Psoas muscle (tissue), 8 donors: ENCODE measurements at places on chromosomes 1 and 21. TPM values are rescaled to one million over a fixed set of nuclear protein-coding genes. Genes with fewer than 3 reads are reported as not detected.

DNA sequence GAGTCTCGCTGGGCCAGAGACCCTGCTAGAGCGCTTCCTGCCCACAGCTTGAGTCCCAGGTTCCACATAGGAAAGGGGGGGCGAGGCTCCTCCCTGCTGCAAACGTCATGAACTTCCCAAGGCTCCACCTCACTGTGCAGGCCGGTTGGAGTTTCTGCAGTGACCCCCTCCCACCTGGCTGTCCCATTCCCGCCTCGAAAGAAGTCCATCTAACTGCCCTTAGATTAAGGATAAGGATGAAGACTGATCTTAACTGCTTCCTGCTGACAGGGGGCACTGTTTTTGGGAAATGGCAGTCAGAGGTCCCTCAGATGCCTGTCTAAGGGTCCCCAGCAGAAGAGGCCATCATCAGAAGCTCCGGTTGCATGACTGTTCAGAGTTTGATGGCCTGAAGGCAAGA is 62.7 kb downstream of the STUM start:
- DNase-seq: no peak

- DNase-seq: no peak
Observed at GRCh38 chr1:17648457-17649145, 106.5 kb upstream of the ACTL8 start.

DNA sequence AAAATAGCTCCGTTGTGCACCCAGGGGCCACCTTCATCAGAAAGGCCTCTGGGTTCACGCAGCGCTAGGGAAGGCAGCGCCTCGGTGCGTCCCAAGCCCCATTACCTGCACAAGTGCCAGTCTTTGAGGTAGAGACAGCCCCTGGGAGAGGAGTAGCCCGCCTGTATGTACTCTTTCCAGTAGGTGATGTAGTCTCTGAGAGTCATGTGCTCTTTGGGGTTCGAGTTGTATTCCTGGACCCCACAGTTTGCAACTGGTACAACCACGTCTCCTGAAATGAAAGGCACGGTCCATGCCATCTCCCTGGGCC is 601 bp downstream of the JMJD4 start:
- DNase-seq: no peak

DNA sequence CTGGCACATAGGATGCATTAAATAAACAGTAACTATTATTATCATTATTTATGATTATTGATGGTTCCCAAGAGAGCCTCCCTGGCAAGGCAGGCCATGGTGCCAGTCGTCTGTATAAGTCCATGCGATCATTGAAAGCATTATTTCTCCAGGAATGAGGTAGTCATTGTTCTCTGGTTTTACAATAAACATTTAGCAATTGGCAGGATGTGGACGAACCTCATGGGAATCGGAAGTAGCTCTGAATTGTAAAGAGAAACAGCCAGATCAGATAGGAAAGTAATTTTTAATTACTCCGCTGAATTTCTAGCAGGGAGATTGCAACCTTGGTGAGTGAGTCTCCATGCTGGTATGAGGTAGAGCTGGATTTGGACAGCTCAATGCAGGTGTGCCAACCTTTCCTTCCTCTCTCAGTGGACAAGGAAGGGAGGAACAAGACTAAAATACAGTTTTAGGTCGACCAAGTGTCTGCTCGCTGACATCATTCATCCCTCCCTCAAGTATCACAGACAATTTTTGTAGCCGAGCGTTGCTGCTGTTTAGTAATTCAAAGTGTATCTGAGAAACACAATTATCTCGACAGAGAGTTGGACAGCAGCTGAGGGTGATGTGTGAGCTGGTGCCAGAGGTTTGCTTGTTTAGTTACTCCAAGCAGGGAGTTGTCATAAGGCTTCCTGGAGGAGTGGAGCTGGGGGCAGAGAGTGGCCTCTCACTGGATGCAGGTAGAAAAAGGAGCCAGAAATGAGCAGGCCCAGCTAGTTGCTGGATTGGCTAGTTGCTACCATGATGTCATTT is 250.8 kb downstream of the KCNJ6 start:
- no peak for DNase-seq

The TSPAN2 gene
- 1.4 TPM for polyA plus RNA-seq

The UBL4B gene
- polyA plus RNA-seq: 0.19 TPM

GRCh38 chr1:41733021-41733420 is 185.7 kb downstream of the HIVEP3 start:
- no peak for DNase-seq
